ENCODE measurements at places on chromosomes 7 and 10. TPM values are rescaled to one million over a fixed set of nuclear protein-coding genes. Genes with fewer than 3 reads are reported as not detected.

GRCh38 chr10:77926566-77927401 is at the start of gene DLG5:
DLG5 (minus strand) TSS chr10:77926755; CDS start chr10:77926520, 235 bp downstream.
- no peak for DNase-seq

- DNase-seq = no peak
These were observed 4.7 kb upstream of the FRMPD2 start for GRCh38 chr10:48279081-48279751.

GRCh38 chr7:49020145-49020544 is 95.8 kb downstream of the CDC14C start:
- no peak for DNase-seq

GRCh38 chr10:34465678-34466077 is 349.4 kb downstream of the PARD3 start:
- no peak for DNase-seq

GRCh38 chr10:65907199-65907712 is 1018.6 kb upstream of the LRRTM3 start:
- no peak for DNase-seq

GRCh38 chr10:53675177-53675576 is 902.6 kb upstream of the MBL2 start:
- no peak for DNase-seq

DNA sequence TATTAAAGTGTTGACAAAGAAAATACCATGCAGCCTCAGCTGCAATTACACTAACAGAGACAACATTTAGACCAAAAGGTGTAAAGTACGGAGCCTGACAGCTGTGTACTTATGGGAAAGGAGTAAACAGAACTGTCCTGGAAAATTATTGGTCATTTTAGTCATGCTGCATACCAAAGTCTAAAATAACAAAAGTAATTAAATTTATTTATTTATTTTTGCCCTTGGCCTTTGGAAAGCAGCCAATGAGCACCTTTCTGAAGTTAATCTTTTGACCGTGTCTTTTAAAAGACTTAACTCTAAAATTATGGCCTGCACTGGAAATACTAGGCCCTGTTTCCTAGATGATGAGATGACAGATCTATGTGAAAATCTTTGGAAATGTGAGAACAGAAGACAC is 597.6 kb downstream of the NXPH1 start:
- no peak for DNase-seq

GRCh38 chr7:114468844-114469243 is 54.2 kb downstream of the FOXP2 start:
- no peak for DNase-seq

DNA sequence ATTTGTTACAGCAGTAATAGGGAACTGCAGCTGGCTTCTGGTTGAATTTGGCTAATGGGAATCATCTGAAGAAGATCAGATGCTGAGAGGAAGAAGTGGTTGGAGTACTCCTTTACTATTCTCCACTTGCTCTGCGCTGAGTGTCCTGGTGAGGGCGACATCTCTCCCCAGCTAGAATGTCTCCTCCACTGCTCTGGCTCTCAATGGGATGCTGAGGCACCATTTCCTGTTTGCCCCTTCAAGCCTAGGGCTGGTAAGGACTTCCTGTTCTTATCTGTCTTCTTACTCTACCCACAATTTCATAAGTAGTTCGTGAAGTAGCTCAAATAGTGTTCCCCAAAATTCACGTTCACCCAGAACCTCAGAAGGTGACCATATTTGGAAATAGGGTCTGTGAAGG is 43.2 kb upstream of the TES start:
- no peak for DNase-seq

- no peak for DNase-seq
These were observed 26.6 kb downstream of the VWC2 start for GRCh38 chr7:49800031-49800430.

GRCh38 chr10:110724937-110725336 is 80.8 kb downstream of the RBM20 start:
- no peak for DNase-seq

DNA sequence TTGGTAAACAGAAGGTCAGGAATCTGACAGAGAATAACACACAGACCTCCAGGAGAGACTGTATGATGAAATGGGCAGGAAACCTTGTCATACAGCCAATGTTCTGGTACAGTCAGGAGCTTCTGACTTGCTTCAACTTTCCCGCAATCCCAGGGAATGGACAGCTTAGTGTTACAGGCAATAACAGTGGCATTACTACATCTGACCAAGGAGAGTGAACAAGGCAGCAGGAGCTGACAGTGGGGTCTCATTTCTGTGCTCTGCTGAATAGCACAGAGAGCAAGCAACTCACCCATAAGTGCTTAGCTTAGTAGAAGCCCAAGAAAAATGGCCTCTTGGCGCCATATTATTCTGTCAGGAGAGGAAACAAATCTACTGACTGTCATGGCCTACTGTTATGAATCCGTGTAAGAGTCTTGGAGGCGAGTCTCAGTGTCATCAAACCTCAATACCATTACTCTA is 186.2 kb upstream of the MTPN start:
- no peak for DNase-seq

GRCh38 chr10:123882681-123883445 is 8.7 kb downstream of the CPXM2 start:
- no peak for DNase-seq

DNA sequence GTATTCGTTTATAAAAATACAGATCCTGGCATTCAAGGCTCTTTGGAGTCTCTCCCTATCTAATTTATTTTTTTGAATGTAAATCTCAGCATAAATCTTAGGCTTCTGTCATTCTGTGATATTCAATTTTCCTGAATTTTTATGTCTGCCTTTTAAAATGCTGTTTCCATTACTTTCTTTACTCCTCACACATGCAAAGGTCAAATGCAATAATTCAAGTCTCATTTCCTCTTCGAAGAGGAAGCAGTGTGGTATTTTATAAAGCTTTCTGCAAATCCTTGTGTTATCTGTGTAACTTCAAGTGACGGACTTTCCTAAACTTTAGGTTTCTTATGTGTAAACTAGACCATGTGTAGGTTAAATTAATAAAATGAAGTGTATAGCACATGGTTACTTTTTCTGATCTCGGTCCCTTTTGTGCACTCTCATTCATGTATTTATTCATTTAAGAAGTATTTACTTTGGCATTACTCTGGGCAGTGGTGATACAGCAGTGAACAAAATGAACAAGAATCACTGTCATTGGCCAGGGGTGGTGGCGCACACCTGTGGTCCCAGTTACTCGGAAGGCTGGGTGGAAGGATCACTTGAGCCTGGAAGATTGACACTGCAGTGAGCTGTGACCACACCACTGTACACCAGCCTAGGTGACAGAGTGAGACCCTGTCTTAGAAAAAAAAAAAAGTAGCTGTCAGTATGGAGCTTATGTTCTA is 332.2 kb downstream of the EXOC4 start:
- no peak for DNase-seq

DNA sequence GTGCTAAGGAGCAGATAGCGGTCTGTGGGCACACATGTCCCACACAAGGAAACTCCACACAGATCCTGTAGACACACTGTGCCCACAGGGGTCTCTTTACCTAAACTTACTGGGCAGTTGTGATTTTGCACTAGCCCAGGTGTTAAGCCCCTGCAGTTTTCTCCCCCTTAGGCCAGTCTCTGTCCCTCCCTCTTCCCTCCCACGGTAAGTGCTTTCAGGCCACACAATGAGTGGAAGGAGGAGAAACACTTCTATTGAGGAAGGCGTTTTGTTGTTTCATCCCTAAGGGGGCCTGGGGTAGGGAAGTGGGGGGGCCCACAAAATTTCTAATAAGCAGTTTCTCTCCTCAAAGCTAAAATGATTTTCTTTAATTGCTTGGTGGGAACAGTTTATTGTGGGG is 51.4 kb downstream of the FBXW4 start:
- no peak for DNase-seq

DNA sequence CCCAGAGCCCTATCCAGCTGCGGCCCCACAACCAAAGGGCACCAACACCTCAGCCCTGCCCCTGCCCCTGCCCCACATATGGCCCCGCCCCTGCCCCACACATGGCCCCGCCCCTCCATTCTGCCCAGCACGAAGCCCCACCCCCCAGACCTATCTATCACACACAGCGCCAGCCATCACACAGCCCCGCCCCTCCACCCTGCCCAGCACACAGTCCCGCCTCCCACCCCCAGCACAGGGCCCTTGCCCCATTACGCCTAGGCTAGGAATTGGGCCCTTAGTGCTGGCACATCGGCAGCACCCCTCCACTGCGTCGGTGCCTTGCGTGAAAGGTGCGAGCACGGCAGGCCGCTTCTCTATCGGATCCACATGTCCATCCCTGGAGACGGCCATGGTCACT is 126.8 kb downstream of the MAD1L1 start:
- DNase-seq = no peak

DNA sequence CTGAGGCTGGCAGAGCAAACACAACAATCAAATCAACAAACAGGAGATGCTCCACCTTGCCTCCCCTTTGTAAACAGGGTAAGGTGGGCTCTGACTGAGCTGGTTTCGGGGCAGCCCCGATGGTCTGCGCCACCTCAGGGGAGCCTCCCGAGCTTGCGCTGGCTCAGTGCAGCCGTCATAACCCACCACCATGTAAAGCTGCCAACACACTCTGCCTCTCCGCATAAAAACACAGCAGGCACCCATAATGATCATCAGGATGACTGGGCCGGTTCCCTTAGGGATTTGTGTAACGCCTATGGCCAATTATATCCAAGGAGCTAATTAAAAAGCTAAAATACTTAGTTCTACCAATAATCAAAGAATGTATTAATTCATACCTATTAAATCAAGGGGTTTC is 124.5 kb downstream of the PRPF18 start:
- no peak for DNase-seq

- DNase-seq = no peak
These were observed 11.0 kb upstream of the NUB1 start for GRCh38 chr7:151330661-151331060.

DNA sequence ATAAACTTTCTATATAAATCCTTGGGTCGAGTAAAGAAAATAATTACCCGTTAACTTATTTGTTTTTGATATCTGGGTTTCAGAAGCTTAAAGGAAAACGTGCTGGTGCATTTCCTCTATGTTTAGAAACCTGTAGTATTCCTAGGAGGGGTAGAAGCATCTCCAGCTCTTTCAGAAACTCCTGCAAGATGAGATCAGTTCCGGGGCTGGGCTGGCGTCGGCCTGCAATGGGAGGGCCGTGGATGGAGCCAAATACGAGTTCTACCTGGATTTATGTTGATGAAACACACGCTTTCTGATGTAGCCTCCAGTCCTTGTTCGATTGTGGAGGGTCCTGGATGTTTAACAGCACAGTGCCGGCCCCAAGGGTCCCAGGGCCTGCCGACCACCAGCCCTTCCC is 35.8 kb upstream of the DIP2C start:
- DNase-seq = no peak

SLC13A4 gene
- not detected for total RNA-seq

VWDE gene
- total RNA-seq = 7.0 TPM

OR6B1 gene
- total RNA-seq = not detected

KAZALD1 gene
- not detected for total RNA-seq

BNIP3 gene
- 12.7 TPM for total RNA-seq

WNT16 gene
- not detected for total RNA-seq

ZNF503 gene
- total RNA-seq = 0.12 TPM

NKX2-3 gene
- total RNA-seq = not detected
